Uterus (tissue), 4 donors: ENCODE measurements at places on chromosomes 5 and 9. TPM values are rescaled to one million over a fixed set of nuclear protein-coding genes. Genes with fewer than 3 reads are reported as not detected.

GRCh38 chr5:123439709-123440108 is 16.5 kb upstream of the CEP120 start:
- H3K36me3 ChIP-seq = no peaks in the 10 kb centered on the region
- no peak for DNase-seq
- H3K27ac ChIP-seq = no peak overlapping the region
- H3K4me1 ChIP-seq = no peaks in the 10 kb centered on the region
- no peak overlapping the region for H3K4me3 ChIP-seq

DNA sequence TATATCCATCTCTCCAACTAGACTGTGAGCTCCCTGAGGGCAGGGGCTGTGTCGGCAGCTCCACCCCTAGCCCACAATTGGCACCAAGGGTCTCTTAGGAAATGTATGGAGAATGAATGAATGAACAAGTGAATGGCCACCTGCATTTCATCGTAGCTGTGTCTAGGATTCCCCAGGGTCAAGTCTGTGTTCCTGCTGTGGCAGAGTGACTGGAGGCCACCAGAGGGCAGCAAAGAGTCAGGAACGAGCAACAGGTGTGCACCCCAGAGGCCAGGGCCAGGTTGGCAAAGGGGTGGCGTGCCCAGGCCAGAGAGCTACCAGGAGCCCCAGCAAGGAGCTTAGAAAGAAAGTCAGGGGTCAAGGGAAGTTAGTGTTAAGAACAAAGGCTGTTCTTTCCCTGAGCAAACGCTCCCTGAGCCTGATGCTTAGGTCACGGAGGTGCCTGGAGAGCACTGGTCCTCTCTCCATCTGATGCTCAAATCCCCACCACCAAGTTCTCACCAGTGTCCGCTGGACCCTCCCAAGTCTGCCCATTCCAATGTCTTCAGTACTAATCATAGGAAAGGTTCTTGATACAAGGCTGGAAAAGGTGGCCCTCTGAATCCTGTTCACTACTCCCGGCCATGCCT is 160.7 kb downstream of the PAX5 start:
- H3K36me3 ChIP-seq = no peaks in the 10 kb centered on the region
- H3K4me3 ChIP-seq = no peak overlapping the region
- peak; percentile 35 for DNase-seq
- H3K27me3 ChIP-seq = no peaks in the 10 kb centered on the region
- H3K27ac ChIP-seq = no peak overlapping the region
- no peaks in the 10 kb centered on the region for H3K4me1 ChIP-seq

DNA sequence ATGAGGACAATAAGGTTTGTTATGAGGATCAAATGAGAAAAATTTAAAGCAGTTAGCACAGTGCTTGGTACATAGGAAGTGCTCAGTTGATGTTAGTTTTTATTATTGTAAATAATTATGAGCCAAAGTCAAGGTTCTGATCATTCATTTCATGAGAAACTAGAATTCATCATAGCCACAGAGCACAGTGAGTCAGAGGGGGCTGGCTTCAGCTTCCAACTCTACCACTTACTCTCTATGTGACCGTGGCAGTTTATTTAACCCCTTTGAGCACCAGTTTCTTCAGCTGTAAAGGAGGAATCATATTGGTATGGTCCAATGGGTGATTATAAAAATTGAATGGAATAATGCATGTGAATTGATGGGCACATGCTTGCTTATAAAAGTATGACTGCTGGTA is 39.4 kb downstream of the KLHL3 start:
- no peaks in the 10 kb centered on the region for H3K36me3 ChIP-seq
- H3K4me1 ChIP-seq = no peaks in the 10 kb centered on the region
- no peak for DNase-seq
- peak overlapping the region; percentile 33 for H3K27ac ChIP-seq
- H3K4me3 ChIP-seq = no peak overlapping the region
- no peaks in the 10 kb centered on the region for H3K27me3 ChIP-seq

- H3K36me3 ChIP-seq = no peaks in the 10 kb centered on the region
- H3K4me1 ChIP-seq = no peaks in the 10 kb centered on the region
- no peak overlapping the region for H3K4me3 ChIP-seq
- DNase-seq = no peak
- H3K27ac ChIP-seq = no peak overlapping the region
- H3K27me3 ChIP-seq = no peaks in the 10 kb centered on the region
These were observed 19.8 kb upstream of the PTPN3 start for GRCh38 chr9:109517901-109518377.

PDGFRB gene
- 378 TPM for total RNA-seq

TRIP13 gene
- 1.2 TPM for total RNA-seq

ENTREP1 gene
- total RNA-seq = 10.3 TPM

PCDHA7 gene
- total RNA-seq = 2.2 TPM
